ENCODE measurements at places on chromosomes 6 and 20.

DNA sequence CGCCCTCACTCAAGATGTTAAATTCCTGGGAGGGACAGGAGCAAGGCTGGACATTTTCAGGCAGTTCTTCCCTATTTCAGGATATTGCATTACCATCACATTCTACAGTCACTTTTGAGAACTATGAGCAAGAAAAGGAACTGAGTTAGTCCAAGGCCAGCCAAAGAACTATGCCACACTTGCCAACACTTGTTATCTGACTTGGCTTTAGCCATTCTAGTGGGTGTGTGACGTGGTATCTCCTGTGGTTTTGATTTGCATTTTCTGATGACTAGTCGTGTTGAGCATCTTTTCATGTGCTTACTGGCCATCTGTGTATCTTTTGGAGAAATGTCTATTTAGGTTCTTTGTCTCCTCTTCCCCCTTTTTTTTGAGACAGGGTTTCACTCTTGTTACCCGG lies 12.0 kb downstream of the XRN2 start:
- DNase-seq = no peak

DNA sequence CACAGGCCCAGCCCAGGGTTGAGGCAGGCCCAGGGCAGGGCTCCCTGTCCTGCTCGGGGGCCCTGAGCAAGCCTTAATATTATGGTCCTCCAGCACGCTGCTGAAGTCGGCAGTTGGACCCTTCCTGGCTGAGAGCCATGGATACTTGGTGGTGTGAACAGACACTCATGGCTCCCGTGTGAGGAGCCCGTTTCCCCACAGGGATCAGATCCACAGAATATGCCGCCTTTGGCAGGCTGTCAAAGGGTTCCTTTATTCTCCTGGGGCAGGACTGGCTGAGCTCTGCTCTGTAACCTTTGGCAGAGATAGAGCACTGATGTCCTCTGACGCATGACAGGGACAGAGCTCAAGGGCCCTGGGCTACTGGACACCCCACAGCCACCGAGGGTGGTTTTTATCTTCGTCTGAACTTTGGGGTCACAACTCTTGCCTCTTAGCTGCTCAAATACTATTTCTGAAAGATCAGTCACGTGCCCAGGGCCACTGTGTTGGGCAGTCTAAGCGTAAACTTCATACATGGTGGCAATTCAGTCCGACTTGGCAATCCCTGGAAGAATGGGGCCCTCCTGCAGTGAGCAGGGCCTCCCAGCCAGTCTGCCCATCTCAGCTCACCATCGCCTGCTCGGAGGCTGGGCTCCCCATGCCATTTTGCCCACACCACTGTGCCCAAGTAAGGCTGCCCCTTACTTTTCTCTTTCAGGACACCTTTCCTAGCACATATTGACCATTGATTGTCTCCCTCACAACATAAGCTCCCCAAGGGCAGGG lies 49.1 kb downstream of the TTI1 start:
- no peak for DNase-seq

- DNase-seq = no peak
Observed at GRCh38 chr20:45345104-45345936, 2.9 kb downstream of the SDC4 start.

DNA sequence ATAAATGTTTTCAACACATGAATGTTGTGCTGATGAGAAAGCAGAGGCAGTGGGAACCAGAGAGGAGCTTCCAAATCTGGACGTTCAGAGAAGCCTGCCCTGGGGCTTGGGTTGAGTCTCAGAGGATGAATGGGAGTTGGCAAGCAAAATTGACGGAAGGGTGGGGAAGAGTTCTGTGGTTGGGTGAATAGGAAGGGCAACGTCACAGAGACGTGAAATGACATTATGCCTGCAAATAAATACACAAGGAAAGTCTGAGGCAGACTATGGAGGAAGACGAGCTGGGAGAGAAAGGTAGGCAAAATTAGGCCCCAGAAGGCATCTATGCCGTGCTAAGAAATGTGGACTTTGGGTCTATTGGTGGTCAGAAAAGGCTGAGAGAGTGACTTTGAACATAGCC lies 25.2 kb upstream of the SGK1 start:
- DNase-seq = no peak

DNA sequence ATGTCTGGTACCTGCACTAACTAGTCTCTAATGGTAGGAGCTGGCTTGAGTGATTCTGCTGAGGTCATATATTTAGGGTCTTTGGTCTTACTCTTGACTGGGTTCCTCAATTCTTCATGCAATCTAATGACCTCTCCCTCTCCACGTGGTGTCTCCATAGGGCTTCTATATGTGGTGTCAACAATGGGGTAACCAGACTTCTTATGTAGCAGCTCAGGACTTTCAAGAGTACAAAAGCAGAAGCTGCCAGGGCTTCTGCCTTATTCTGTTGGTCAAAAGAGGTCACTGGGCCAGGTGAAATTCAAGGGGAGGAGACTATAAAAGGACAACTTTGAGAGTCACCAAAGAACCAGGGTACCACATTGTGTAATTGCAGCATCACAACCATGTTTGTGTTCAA lies 54.3 kb downstream of the NUS1 start:
- DNase-seq = no peak

GRCh38 chr6:52566853-52567279 lies 10.0 kb downstream of the TRAM2 start:
- DNase-seq = no peak

DNA sequence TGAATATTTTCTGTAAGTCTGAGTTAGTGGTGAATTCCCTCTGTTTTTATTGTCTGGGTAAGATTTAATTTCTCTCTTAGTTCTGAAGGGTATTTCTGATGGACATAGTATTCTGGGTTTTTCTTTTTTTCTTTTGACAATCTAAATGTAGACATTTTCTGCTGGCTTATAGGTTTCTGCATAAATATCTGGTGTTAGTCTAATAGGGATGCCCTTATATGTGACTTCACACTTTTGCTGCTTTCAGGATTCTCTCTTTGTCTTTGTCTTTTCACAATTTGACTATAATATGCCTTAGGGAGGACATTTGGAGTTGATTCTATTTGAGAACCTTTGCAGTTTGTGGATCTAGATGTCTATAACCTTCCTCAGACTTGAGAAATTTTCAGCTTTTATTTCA lies 667.2 kb downstream of the EPHA7 start:
- DNase-seq = no peak

DNA sequence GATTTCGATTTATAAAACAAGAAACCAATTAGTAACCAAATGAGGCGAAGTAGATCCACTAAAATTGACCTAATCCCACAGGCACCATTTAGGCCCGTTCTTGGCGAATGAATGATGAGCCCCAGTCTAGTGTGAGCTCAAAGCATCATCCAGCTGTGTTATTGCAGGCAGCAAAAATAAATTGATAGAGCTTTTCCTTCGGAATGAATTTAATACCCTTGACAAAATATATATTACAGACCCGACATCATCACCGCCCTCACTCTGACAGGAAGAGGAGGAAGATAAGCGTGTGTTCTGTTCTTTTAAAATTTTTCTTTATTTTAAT lies 7.8 kb downstream of the SIM1 start:
- no peak for DNase-seq

- no peak for DNase-seq
Observed at GRCh38 chr6:100176311-100176950, 182.4 kb upstream of the MCHR2 start.

DNA sequence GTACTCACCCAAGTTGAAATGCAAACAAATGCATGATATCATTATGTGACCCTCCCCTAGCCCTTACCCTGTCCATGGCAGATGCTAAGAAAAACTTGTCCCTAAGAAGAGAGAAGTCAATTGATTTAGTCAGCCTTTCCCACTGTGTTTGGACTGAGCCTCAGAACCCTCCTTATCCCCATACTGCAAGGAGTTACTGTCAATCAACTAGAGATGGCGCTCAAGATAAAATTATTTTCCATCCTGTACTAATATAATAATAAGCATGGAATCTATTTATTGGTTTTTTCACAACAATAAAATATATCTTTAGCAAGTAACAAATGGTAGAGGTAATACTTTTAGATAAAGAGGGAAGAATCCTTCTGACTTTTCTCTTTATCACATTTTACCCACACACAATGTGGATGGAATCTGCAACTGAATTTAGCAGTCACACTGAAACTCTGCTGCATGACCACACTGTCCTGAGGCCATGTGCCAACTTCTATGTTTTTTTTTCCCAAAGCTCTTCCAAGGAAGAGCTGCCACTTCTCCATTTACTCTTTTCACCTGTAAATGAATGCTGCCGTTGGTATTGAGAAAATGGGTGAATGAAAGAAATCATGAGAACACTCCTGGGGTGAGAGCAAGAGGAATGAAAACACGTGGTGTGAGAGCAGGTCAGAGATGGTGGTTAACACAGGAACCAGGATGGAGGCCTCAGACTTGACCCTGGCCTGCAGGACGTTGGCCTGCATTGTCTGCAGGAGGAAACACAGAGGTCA lies 10.5 kb downstream of the NT5E start:
- no peak for DNase-seq

- peak; percentile 37 for DNase-seq
Observed at GRCh38 chr20:52783769-52784168, 188.4 kb upstream of the TSHZ2 start.

GRCh38 chr6:13243033-13243432 lies 85.3 kb downstream of the TBC1D7 start:
- no peak for DNase-seq

DNA sequence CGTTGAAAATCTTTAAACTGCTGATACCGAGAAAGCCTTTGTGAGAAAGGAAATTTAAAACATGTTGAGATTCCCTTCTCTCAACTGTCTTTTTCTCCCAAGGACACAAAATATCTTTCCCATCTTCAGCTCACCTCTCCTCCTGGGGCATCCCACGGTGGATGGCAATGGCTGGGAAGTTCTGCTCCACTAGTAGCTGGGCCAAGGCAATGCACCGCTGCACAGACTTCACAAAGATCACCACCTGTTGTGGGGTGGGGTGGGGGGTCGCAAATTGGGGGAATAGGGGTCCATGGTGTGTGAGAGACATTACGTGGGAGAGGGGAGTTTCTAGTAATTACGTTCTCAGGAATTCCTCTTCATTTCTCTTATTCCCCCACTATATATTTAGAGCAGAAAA lies 2.4 kb downstream of the MCCD1 start:
- no peak for DNase-seq

DNA sequence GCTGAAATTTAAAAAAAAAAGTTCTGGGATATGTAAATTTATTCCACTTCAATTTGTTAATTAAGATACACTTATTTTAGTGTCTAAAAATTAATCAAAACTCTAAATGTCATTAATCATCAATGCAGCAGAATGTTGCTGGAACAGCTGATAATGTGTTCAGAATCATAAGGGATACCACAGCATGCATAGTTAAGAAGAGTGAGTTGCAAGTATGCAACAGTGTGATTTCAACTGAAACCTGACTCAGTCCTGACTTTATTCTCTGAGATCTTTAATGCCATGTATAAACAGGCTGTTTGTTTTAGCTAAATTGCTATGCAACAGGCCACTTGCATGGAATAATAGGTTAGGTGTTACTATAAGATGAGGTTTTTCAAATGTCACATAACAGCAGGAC lies 1.4 kb downstream of the GRIK2 start:
- DNase-seq = no peak

GRCh38 chr6:106056060-106056745 lies 29.9 kb upstream of the PRDM1 start:
- no peak for DNase-seq

DNA sequence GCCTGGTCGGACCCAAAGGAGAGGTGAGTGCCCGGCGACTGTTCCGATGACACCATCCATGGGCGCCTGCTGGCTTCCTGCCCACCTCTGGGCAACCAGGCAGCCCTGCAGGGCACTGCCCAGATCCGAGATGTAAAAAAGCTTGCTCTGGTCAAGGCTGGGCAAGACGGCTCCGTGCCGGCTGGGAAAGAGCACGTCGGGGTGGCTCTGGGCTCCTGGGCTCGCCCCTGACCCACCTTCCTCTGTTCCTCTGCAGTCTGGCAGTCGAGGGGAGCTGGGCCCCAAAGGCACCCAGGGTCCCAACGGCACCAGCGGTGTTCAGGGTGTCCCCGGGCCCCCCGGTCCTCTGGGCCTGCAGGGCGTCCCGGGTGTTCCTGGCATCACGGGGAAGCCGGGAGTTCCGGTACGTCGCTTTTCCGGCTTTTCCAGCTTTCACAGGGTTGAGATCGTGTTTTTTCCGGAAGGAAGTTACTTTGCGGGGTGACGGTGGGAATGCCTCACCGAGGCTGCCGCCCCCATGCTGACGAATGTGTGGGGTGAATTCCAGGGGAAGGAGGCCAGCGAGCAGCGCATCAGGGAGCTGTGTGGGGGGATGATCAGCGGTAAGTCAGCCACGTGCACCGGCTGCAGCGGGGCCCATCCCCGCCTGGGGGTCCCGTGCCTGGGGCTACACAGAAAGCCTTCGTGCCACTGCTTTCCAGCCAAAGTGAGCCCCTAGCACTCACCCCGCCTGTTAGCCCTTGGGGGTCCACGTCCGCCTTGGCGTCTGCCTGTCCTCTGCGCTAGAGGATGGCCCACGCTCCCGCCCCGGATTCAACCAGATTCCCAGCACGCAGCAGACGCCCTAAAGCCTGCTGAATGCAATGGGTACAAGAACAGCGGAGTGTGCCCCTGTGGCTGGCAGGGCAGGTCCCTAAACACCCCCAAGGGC lies 19.3 kb downstream of the COL9A3 start:
- DNase-seq = no peak

- DNase-seq = no peak
Observed at GRCh38 chr6:53464927-53465460, 79.9 kb downstream of the GCLC start.

- DNase-seq = no peak
Observed at GRCh38 chr6:30957716-30958115, 16.9 kb downstream of the MUCL3 start.

DNA sequence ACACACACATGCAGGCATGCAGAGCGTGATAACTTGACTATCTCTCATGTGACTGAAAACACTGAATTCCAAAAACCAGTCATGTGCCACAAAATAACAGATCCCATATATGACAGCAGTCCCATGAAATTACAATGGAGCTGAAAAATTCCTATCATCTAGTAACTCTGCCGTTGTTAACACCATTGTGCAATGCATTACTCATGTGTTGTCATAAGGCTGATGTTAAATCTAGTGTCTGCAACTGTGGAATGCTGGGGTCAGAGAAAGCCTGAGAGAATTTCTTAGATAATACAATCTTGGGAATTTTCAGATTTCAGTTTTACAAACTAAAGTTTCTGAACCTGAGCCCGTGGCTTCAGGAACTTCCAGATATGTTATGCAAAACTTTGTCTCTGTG lies 70.2 kb downstream of the LYRM4 start:
- DNase-seq = no peak

- DNase-seq = no peak
Observed at GRCh38 chr6:26094036-26094435, 6.8 kb downstream of the HFE start.

GRCh38 chr6:161212902-161213301 lies 61.0 kb downstream of the AGPAT4 start:
- DNase-seq = no peak

GRCh38 chr6:134632024-134632423 lies 314.1 kb upstream of the SGK1 start:
- DNase-seq = no peak

DNA sequence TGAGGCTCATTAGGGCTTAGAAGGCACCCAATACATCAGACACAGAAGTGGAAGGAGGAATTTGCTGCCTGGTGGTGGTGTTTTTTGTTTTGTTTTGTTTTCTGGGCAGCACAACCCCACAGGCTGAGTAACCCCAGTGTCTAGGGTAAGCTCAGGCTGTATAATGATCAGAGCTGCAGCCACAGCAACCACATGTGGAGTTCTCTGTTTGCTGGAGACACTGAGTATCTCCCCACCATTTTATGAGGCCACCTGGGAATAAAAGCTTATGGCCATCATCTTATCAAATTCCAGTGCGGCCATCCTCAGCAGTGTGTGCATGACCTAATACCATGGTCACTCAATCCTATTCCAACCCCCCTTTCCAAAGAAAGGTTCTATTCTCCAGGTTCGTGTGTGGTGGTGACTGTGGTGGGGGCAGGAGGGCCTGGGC lies 3.4 kb upstream of the DLL1 start:
- DNase-seq = no peak
